ENCODE measurements at places on chromosomes 12 and 14.

GRCh38 chr14:35243956-35244355 lies 48.2 kb upstream of the PSMA6 start:
- no peak for DNase-seq

- no peak for DNase-seq
These were observed 202.3 kb upstream of the CDKN3 start for GRCh38 chr14:54194501-54194900.

GRCh38 chr14:105026033-105026785 lies 5.3 kb upstream of the CDCA4 start:
- no peak for DNase-seq

GRCh38 chr12:25817166-25817565 lies 141.3 kb upstream of the RASSF8 start:
- DNase-seq: no peak

DNA sequence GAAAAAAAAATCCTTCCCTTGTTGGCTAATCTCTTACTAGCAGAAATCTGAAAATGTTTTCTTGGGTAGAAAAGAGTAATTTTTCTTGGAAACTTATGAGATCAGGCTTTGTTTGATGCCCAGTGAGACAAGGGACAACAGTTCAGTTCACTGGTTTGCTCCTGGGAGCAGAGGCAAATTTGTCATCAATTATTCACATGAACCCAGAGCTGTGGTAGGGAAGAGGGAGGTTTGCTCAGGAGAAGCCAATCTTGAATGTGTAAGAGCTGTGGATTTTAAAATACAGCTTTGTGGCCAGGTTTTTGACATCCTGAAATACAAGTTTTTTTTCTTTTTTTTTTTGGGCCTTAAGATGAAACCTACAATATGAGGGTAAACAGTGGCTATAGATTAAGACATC lies 426.6 kb downstream of the ATP23 start:
- DNase-seq: no peak

DNA sequence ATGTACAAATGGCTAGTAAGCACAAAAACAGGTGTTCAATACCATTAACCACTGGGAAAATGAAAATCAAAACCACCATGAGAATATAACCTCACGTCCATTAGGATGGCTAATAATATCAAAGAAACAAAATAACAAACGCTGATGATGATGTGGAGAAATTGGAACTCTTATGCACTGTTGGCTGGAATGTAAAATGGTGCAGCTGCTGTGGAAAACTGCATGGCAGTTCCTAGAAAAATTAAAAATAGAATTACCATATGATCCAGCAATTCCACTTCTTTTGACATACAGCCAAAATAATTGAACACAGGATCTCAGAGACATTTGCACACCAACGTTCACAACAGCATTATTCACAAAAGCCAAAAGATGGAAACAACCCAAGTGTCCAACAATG lies 51.5 kb downstream of the TMPRSS12 start:
- DNase-seq: no peak

DNA sequence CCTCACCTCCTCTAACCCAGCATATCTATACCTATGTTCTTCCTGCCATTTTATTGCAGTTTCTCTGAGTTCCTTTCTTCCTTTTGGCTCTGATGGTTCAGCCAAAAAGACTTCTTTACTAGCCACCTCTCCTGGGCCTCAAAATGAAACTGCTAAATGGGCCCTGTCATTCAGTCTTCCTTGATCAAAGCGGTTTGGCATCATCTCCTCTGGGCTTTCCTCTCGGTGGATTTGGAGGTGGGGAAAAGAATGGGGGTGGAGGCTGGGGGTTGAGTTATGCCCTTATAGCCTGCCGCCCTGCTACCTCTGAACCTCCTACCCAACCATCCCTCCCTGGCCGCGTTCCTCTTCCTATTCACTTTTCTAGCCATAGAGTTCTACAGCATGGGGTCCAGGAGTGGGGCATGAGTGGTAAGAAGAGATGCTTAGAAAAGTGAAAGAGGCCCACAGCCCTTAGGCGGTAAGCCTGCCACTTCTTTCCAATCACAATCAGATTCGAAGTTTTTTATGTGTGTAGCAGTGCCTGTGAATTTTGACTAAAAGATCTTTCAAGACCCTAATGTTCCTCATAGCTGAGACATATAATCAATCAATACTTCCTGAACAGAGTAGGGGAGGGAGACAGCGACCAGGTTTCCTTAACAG lies 2.5 kb downstream of the AJUBA start:
- no peak for DNase-seq

DNA sequence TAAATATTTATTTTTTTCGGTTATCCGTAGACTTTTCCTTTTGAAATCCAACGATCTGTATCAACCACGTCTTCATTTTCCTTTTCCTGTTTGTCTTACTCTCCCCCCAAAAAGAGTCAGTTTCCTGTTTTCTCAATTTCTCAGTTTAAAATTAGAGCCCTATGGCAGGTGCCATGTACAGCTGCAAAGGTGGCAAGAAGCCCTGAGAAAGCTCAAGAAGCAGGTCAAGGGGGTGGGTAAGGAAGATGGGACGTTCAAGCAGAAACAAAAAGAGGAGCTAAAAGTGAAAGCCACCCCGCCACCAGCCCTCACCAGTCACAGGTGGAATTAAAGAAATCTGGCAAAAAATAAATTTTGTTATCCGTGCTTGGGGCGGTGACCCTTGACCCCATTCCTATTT lies 26.7 kb downstream of the SLC35E3 start:
- peak; percentile 59 for DNase-seq

- no peak for DNase-seq
These were observed 91.9 kb downstream of the DAD1 start for GRCh38 chr14:22497144-22497423.

GRCh38 chr12:39816671-39817185 lies 197.1 kb upstream of the ABCD2 start:
- DNase-seq: no peak

GRCh38 chr12:131264635-131265034 lies 310.9 kb downstream of the ADGRD1 start:
- DNase-seq: no peak

- DNase-seq: no peak
These were observed at the start of gene SLCO1B1 for GRCh38 chr12:21130998-21131397. Gene SLCO1B1, plus strand, starts transcription at chr12:21131194. Its CDS starts 10,381 bp downstream, at chr12:21141575.

- no peak for DNase-seq
These were observed 142.6 kb downstream of the EMP1 start for GRCh38 chr12:13339091-13339490.

DNA sequence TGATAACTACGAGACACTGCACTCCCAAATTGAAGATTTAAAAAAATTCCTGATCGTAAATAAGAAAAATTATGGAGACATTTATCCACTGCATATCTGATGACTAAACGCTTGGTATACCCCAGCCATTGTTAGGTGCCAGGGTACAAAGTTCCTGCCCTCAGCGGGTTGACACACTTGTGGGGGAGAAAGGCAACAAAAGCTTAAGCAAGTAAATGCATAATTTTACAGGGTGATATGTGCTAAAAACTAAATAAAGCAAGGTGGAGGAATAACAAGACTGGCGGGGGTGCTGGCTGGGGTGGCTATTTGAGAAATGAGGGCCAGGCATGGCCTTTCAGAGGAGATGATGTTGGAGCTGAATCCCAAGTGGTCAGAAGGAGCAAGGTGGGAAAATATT lies 25.0 kb downstream of the BICD1 start:
- DNase-seq: no peak

DNA sequence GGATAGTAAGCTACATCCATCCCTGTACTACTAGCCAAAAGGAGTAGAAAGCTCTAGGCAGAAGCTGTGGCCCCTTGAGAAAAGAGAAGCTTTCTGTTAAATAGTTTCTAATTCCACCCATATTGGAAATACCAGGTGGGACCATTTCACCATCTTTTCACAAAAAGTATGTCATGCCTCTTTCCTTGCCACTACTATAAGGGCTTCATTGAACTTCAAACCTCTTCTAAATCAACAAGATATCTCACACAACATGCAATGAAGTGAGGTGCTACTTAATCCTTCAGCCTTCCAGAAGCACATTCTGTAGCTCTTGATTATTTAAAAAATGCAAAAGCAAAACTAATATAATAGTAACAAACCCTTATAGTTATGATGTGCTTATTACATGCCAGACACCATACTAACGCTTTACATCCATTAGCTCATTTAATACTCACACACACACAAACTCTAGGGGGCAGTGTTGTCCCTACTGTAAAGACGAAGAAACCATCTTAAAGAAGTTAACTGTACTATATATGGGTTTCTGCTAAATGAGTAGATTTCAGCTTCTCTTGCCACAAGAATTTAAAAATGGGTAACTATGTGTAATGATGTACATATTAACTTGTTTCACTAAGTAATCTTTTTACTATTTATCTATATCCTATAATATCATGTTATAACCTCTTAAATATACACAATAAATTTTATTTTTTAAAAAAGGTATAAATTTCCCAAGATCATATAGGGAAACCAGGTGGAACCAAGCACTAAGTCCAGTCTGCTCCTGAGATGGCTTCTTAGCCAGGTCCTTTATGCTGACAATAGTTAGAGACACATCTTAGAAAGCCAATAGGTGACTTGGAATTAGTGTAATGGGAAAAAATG lies 124.4 kb downstream of the RPS29 start:
- DNase-seq: peak; percentile 70

GRCh38 chr12:124597041-124597440 lies 29.6 kb upstream of the NCOR2 start:
- no peak for DNase-seq

GRCh38 chr12:48029491-48030172 lies 25.4 kb upstream of the COL2A1 start:
- no peak for DNase-seq

GRCh38 chr12:66726556-66726955 lies 47.7 kb upstream of the GRIP1 start:
- DNase-seq: no peak

DNA sequence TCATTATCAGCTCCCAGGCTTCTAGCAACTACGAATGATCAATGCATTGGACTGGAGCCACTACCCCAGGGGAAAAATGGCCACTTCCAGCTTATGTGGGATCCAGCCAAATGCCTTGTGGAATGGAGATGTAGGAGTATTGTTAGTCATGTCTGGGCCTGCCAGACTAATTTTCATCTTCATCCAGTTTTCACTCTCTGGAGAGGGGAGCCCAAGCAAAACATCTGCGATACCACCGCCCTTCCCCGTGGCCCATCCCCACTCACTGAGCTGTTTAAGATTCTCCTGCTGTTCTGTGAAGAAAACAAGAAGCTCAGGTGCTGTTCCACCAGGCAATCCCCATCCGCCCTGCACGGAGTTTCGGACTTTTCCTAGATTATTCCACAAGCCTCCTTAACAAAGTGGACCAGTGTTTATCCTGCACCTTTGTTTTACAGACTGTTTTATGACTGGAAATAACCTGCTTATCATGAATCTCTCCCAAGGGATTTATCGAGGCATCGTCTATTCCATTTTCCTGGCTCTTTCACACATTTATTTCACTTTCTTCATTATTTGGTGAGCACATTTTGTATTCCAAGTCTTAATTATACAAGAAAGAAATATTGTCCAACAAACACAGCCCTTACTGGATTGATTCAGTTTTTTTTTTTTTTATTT lies 35.5 kb upstream of the MAX start:
- no peak for DNase-seq

- no peak for DNase-seq
These were observed 302.8 kb downstream of the FSCB start for GRCh38 chr14:44204061-44204835.

DNA sequence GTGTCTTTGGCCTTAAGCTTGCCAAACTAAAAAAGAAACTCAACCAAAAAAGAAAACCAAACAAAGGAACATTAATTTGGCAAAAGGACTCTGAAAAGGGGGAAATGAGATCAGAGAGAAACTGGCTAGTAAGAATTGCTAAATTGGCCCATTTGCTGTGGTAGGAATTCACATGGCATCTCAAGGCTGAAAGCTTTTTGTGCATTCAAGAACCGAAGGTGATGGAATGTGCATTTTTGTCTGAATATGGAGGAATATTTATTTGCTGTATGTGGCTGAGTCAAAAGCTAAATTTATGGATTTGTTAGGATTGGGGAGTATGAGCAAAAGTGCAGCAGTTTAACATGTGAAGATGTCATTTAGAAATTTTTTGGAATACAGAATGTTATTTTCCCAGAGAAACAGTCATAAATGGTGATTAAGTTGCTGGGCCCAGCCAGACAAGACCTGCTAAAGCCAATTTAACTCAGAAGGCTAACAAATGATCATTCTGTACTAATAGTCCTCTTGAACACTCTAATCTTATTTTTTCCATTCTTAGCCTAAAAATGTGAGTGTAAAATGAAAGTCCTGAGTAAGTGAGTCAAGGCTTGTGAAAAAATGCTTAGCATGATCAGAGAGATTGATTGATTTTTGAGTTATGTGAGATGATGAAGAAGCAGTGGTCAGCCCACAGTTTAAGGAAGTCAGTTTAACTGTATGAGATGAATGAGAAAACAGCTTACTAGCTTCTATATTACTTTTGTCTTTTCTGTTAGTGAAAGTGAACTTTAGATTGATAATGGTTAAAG lies 94.1 kb downstream of the ANO6 start:
- DNase-seq: no peak

GRCh38 chr14:105324080-105324778 lies 9.7 kb downstream of the PACS2 start:
- DNase-seq: no peak

DNA sequence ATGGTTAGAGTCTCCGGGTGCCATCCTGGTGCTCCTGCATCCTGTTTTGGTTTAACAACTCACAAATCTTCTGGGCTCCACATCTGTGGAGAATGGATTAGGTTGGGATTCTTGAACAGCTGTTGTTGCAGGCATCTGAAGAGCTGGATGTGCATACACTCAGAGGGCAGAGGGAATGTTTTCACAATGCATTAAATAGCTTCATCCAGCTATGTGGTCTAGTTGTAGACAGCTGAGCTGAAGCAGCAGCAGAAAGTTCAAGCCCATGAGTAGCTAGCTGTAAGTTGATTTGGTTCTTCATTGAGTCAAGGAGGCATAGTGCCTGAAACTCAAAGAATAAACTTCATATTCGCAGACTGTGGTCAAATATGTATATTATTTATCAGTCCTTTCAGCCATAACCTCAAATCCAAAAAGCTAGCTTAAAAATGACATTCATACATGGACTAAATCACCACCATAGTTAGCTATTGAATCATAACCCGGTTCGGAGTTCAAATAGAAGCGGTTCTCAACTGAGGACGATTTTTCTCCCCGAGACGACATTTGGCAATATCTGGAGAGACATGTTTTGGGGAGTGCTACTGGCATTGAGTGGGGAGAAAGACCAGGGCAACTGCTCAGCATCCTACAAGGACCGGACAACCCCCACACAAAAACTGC lies 858 bp upstream of the ANKRD13A start:
- no peak for DNase-seq

DNA sequence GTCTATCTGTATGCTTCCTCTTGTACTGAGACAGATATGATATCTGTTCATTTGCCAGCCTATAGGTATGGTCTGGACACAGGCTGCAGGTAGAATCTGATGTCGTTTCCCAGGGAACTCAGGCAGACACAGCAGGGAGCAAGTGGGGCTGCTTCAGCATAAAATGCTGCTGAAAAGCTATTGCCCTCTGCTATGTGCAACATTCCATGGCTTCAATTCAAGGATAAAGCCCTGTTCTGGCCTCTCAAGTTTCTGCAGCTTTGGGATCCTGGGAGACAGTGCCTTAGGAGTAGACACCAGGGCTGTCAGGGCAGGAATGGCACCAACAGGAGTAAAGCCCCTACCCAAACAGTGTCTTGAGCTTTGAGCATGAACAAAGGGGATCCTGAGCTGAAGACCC lies 173.5 kb downstream of the SLC41A2 start:
- DNase-seq: no peak
